ENCODE measurements at places on chromosomes 11 and 22. TPM values are rescaled to one million over a fixed set of nuclear protein-coding genes. Genes with fewer than 3 reads are reported as not detected.

The OR51B5 gene
- not detected for total RNA-seq

The C1QTNF6 gene
- 4.6 TPM for total RNA-seq

The CNTF gene
- total RNA-seq, result 1.5 TPM

The OR8G1 gene
- total RNA-seq, result not detected

The GPHA2 gene
- 0.97 TPM for total RNA-seq

The CARD10 gene
- 14.6 TPM for total RNA-seq
